ENCODE measurements at places on chromosomes 13 and 19. TPM values are rescaled to one million over a fixed set of nuclear protein-coding genes. Genes with fewer than 3 reads are reported as not detected.

GRCh38 chr19:50721441-50722137, 1.6 kb upstream of the CLEC11A start:
- H3K36me3 ChIP-seq = no peaks in the 10 kb centered on the region
- H3K27ac ChIP-seq = no peak overlapping the region
- H3K27me3 ChIP-seq = peaks cover 64% of the 10 kb centered on the region
- peaks cover 2% of the 10 kb centered on the region for H3K4me1 ChIP-seq
- no peak for DNase-seq

- H3K4me1 ChIP-seq = no peaks in the 10 kb centered on the region
- H3K36me3 ChIP-seq = no peaks in the 10 kb centered on the region
- no peak for DNase-seq
- H3K27me3 ChIP-seq = no peaks in the 10 kb centered on the region
- no peak overlapping the region for H3K27ac ChIP-seq
- H3K4me3 ChIP-seq = no peak overlapping the region
Measured at GRCh38 chr13:36629057-36629385, 44.8 kb upstream of the SERTM1 start.

DNA sequence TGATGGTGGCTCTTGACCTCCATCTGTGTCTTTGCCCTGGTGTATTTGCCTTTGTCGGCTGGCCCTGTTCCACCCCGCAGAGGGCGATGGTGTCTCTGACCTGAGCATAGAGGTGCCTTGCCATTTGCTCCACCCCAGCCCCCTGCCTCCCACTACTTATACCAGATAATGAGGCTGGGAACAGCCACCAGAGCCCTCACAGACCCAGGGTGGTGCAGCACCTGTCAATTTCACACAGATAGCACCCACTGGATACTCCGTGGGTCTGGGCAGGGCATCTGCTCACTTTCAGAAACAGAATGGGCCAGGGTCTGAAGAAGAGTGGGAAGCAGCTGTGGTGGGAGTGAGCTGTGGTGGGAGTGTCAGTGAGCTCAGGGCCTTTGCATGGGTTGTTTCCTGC, 4.1 kb downstream of the ZNF536 start:
- H3K27me3 ChIP-seq = peaks cover 5% of the 10 kb centered on the region
- H3K4me3 ChIP-seq = no peak overlapping the region
- no peaks in the 10 kb centered on the region for H3K4me1 ChIP-seq

DNA sequence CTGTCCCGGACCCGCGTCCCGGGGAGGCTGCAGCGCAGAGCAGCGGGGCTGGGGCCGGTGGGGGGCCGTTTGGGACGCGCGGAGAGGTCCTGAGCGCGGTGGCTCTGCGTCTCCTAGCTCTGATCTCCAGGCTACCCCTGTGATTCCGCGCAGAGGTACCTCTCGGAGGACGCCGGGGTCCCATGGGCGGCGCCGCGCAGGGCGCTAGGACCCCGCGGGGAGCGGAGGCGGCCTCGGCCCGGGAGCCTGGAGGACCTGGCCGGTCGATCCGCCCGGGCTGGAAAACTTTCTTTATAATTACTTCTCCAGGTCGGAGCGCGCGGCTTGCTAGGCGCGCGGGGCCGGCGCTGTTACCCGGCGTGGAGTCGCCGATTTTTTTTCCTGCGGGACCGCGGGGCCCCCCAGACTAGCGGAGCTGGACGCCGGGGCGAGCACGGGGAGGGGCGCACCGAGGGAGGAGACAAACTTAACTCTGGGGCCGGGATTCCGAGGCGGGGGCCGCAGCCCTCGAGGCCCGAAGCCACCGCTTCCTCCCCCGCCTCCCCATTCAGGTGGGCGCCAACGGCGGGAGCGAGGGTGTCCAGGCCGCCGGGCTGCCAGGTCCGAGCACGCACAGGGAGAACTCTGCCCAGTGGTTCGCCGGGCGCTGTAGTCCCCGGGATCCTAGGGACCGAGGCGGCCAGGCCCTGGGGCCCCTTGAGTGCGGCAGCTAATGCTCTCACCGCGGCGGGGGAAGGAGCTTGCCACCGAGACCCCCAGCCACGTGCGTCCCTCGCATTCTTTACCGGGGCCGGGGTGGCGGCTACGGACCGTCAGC, 848 bp upstream of the CEBPA start:
- H3K27ac ChIP-seq = peak overlapping the region; percentile 97
- no peaks in the 10 kb centered on the region for H3K27me3 ChIP-seq
- peak; percentile 48 for DNase-seq
- peaks cover 32% of the 10 kb centered on the region for H3K36me3 ChIP-seq

DNA sequence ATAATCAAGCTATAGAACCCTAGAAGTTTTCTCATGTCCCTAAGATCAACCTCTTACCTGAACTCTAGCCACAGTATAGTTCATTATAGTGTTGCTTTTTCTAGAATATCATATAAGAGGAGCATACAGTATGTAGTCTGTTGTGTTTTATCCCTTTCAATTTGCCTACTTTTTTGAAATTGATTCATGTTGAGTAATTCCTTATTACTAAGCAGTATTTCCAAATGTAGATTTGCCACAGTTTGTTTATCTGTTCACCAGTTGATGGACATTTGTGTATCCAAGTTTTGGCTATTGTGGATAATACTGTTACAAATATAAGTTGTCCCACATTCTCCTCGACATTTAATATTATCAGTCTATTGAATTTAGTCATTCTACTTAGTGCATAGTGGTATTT, 138.0 kb downstream of the LMO7 start:
- no peaks in the 10 kb centered on the region for H3K36me3 ChIP-seq
- H3K4me1 ChIP-seq = no peaks in the 10 kb centered on the region

GRCh38 chr13:96020155-96020575, 33.0 kb downstream of the UGGT2 start:
- no peak overlapping the region for H3K27ac ChIP-seq
- DNase-seq = peak; percentile 67
- H3K4me3 ChIP-seq = no peak overlapping the region
- H3K27me3 ChIP-seq = no peaks in the 10 kb centered on the region
- no peaks in the 10 kb centered on the region for H3K4me1 ChIP-seq
- H3K36me3 ChIP-seq = peaks cover 11% of the 10 kb centered on the region

- H3K27me3 ChIP-seq = no peaks in the 10 kb centered on the region
- H3K36me3 ChIP-seq = peaks cover 18% of the 10 kb centered on the region
- no peak overlapping the region for H3K27ac ChIP-seq
- H3K4me3 ChIP-seq = no peak overlapping the region
Measured at GRCh38 chr13:97255515-97256021, 33.4 kb downstream of the MBNL2 start.

- H3K4me3 ChIP-seq = no peak overlapping the region
- H3K4me1 ChIP-seq = no peaks in the 10 kb centered on the region
- no peaks in the 10 kb centered on the region for H3K27me3 ChIP-seq
- DNase-seq = no peak
Measured at GRCh38 chr13:41111454-41111853, 21.1 kb downstream of the KBTBD6 start.

GRCh38 chr13:29496241-29496712, 99.2 kb downstream of the SLC7A1 start:
- H3K36me3 ChIP-seq = no peaks in the 10 kb centered on the region
- no peak overlapping the region for H3K4me3 ChIP-seq
- H3K27me3 ChIP-seq = peaks cover 4% of the 10 kb centered on the region
- no peak overlapping the region for H3K27ac ChIP-seq
- DNase-seq = no peak
- peaks cover 4% of the 10 kb centered on the region for H3K4me1 ChIP-seq

GRCh38 chr19:28793391-28794168, 419.4 kb downstream of the UQCRFS1 start:
- no peak overlapping the region for H3K27ac ChIP-seq
- no peaks in the 10 kb centered on the region for H3K4me1 ChIP-seq
- no peaks in the 10 kb centered on the region for H3K36me3 ChIP-seq
- peaks cover 5% of the 10 kb centered on the region for H3K27me3 ChIP-seq
- H3K4me3 ChIP-seq = no peak overlapping the region

DNA sequence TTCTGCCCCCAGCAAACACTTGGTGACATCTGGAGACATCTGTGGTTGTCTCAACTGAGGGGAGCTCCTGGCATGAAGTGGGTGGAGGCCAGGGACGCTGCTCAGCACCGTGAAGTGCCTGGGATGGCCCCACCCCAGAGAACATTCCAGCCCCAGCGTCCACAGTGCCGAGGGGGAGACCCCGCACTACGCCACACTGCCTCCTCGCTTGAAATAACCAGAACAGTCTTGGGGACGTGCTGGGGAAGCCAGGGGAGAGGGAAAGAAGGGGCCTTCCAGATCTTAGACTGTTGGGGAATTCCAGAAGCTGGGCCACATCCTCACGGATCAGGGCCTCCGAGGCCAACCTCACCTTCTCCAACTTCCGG, 4.2 kb downstream of the DPP9 start:
- no peaks in the 10 kb centered on the region for H3K36me3 ChIP-seq
- H3K4me3 ChIP-seq = no peak overlapping the region
- H3K4me1 ChIP-seq = no peaks in the 10 kb centered on the region
- H3K27ac ChIP-seq = no peak overlapping the region
- DNase-seq = no peak
- no peaks in the 10 kb centered on the region for H3K27me3 ChIP-seq

DNA sequence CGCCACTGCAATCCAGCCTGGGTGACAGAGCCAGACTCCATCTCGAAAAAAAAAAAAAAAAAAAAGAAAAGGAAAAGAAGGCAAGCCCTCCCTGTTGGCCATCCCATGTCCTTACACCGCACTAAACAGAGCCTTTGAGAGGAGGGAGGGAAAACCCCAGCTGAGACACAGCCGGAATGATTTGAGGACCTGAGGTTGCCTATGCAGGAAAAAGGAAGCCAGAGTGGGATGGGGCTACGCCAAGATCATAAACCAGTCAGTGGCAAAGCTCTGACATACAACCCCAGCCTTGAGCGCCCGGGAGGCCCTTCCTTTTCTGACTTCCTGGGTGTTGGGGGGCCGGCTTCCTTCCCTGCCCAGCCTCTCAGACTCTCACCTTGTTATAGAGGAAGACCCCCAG, 12.5 kb upstream of the CHERP start:
- H3K36me3 ChIP-seq = peaks cover 16% of the 10 kb centered on the region
- H3K4me1 ChIP-seq = no peaks in the 10 kb centered on the region
- no peak overlapping the region for H3K27ac ChIP-seq
- no peaks in the 10 kb centered on the region for H3K27me3 ChIP-seq

DNA sequence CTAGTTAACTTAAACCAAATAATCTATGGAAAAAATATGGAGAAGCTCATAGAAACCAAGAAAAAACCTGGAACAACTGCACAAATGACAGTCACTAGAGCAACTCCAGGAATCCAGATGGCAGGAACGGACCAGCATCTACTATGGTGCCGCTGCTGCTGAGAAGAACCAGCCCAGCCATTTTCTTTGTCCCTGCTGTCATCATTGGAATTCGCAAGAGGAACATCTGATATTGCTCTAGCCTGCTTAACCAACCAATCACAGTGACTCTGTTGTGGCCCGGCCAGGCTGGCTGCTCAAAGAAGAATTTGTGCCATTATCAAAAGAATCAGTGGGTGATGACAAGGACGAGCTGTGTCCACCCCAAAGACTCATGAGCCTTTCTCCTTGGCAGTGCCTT, 33.1 kb upstream of the CEBPA start:
- H3K36me3 ChIP-seq = no peaks in the 10 kb centered on the region
- peaks cover 5% of the 10 kb centered on the region for H3K4me1 ChIP-seq
- H3K4me3 ChIP-seq = no peak overlapping the region
- no peak overlapping the region for H3K27ac ChIP-seq
- no peak for DNase-seq
- no peaks in the 10 kb centered on the region for H3K27me3 ChIP-seq

DNA sequence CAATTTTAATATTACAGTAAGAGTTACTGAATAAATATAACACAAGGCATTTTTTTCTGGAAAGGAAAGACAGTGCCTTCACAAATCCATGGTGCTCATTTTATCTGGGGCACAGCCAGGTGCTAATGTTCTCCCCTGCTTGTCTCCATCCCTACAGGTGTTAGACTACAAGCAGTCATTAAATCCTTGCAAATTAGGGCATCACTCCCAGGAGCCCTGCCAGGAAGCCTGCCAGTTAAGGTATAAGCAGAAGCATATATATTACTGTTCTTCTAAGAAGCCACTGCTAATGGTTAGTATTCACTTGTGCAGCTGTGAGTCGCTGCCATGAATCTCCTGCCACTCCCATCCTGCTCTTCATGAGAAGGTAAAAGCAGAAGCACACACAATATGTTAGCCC, 149.7 kb downstream of the OXGR1 start:
- no peak for DNase-seq
- H3K36me3 ChIP-seq = no peaks in the 10 kb centered on the region
- H3K27me3 ChIP-seq = no peaks in the 10 kb centered on the region
- peaks cover 12% of the 10 kb centered on the region for H3K4me1 ChIP-seq
- H3K4me3 ChIP-seq = no peak overlapping the region
- H3K27ac ChIP-seq = no peak overlapping the region

GRCh38 chr13:90800082-90800746, 547.3 kb upstream of the MIR17HG start:
- no peaks in the 10 kb centered on the region for H3K4me1 ChIP-seq
- no peaks in the 10 kb centered on the region for H3K27me3 ChIP-seq
- no peak for DNase-seq
- no peaks in the 10 kb centered on the region for H3K36me3 ChIP-seq
- H3K4me3 ChIP-seq = no peak overlapping the region
- H3K27ac ChIP-seq = no peak overlapping the region

- H3K4me1 ChIP-seq = peaks cover 2% of the 10 kb centered on the region
- no peaks in the 10 kb centered on the region for H3K36me3 ChIP-seq
- no peak overlapping the region for H3K27ac ChIP-seq
- no peak overlapping the region for H3K4me3 ChIP-seq
- DNase-seq = no peak
Measured at GRCh38 chr13:50156140-50156539, 140.9 kb downstream of the KCNRG start.

DNA sequence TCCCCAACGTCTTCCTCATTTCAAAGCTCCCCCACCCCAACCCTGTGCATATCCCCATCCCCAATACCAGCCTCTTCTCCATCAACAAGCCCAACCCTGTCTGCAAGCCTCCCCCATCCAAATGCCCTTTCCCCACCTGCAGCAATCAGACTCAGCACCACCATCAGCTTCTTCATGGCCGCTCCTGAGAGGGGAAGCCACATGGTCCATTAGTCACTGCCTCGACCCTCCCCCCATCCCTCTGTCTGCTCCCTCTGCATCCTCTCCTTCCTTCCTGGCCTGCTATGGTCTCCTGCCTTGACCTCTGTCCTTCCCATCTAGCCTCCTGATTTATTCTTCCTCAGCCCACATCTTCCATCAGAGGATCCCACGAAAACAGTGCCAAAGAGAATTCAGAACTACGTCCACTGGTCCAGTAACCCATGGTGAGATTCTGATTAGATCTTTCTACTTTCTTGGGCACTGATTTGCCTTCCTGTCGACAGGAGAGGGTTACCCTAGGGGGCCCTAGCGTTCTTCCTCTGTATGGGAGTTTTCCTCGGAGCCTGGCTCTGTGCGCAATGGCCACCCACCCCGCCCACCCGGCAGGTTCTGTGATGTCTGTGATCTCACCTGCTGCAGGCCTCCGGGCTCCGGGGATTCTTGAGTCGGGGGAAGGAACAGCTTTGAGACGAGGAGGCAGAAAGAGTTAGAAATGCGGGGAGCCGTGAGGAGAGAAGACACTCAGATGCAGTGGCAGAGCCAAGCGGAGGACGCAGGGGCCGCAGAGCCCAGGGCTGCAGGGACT, 1.3 kb downstream of the KLK6 start:
- no peaks in the 10 kb centered on the region for H3K27me3 ChIP-seq
- H3K36me3 ChIP-seq = no peaks in the 10 kb centered on the region
- no peak overlapping the region for H3K4me3 ChIP-seq
- no peaks in the 10 kb centered on the region for H3K4me1 ChIP-seq
- no peak overlapping the region for H3K27ac ChIP-seq

Gene ZNF491
- 1.4 TPM for polyA plus RNA-seq

Gene PCDH8
- polyA plus RNA-seq = not detected

Gene MAST1
- 0.78 TPM for polyA plus RNA-seq

Gene POLD1
- polyA plus RNA-seq = 25.0 TPM

Gene PSG2
- not detected for polyA plus RNA-seq

Gene ACP4
- 0.03 TPM for polyA plus RNA-seq

Gene LILRB4
- polyA plus RNA-seq = 4.1 TPM

Gene GJB2
- polyA plus RNA-seq = 8.9 TPM

Gene ADAMTSL5
- 23.9 TPM for polyA plus RNA-seq

Gene LILRB3
- polyA plus RNA-seq = 3.6 TPM

Gene ACP7
- 0.01 TPM for polyA plus RNA-seq

Gene ZNF559
- polyA plus RNA-seq = 9.9 TPM
